ENCODE measurements at places on chromosomes 16 and 17.

DNA sequence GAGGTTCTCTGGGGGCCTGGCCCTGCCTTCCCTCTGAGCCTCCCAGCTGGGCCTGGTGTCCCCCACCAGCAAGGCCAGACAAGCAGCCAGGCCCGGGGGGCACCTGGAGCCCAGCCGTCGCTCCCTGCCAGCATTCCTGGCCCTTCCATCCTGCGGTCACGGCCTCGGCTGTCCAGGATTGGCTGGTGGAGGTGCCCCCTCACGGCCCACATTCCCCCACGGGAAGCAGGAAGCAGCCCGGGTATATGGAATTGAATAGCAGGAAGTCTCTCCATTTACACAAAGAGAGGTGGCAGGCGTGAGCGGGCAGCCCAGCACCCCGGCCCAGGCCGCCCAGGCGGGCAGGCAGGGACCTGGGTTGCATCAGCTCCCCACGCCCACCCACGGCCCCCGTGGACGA lies 14.5 kb downstream of the TRAF7 start:
- DNase-seq: no peak

- DNase-seq: no peak
Measured at GRCh38 chr17:2685696-2686095, 25.9 kb downstream of the CLUH start.

GRCh38 chr16:84024854-84025253 lies 17.7 kb downstream of the SLC38A8 start:
- DNase-seq: no peak

GRCh38 chr17:42520540-42520951 lies 15.5 kb upstream of the NAGLU start:
- no peak for DNase-seq

DNA sequence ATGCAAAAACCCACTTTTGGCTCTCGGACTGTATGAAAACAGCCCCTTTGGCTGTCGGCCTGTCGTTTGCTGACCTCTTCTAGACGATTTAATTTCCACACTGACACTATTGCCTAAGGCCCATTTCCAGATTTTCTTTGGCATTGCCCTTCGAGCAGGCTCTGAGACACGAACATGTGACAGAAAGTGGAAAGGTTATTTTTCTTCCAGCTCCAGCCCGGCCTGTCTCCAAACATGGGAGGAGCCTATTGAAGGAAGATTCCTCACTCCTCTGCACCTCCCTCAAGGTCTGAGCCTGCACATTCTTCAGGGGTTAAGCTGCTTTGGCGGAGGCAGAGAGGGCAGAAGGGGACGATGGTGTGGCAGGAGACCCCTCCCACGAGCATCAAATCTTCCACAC lies 85.9 kb upstream of the FOXF1 start:
- DNase-seq: no peak

DNA sequence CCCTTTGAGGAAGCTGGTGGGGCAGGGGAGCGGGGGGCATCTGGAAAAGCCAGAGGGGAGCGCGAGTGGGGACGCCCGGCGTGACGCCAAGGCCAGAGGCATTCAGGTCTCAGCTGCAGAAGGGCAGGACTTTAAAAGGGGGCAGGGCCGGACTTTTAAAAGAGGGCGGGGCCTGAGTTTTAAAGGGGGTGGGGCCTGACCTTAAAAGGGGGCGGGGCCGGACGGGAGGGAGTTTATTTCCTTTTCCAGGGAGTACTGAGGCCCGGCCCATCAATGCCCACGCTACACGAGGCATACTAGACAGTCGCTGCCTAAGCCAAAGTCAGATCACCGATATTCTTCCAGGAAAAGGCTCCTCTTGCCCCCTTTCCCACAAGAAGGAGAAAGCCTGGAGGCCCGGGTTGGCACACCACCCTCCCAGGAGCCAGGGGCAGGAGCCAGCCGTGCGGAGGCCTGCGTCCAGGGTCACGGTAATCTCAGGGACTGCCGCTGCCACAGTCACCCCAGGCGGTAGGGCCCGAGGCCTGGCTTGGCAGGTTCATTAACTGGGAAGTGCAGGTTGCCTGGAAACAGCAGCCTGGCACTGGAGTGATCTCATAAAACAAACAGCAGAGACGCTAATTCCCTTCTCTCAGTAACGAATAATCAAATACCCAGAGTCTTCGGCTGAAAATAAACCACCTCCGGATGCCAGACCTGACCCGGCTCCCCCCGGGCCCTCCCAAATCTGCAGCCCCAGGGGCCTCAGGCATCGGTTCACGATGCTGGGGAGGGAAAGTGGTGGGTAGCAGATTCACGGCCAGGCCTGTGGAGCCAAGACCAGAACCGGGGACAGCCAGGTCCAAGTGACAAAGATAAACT lies 90.7 kb downstream of the TIMM22 start:
- DNase-seq: no peak

DNA sequence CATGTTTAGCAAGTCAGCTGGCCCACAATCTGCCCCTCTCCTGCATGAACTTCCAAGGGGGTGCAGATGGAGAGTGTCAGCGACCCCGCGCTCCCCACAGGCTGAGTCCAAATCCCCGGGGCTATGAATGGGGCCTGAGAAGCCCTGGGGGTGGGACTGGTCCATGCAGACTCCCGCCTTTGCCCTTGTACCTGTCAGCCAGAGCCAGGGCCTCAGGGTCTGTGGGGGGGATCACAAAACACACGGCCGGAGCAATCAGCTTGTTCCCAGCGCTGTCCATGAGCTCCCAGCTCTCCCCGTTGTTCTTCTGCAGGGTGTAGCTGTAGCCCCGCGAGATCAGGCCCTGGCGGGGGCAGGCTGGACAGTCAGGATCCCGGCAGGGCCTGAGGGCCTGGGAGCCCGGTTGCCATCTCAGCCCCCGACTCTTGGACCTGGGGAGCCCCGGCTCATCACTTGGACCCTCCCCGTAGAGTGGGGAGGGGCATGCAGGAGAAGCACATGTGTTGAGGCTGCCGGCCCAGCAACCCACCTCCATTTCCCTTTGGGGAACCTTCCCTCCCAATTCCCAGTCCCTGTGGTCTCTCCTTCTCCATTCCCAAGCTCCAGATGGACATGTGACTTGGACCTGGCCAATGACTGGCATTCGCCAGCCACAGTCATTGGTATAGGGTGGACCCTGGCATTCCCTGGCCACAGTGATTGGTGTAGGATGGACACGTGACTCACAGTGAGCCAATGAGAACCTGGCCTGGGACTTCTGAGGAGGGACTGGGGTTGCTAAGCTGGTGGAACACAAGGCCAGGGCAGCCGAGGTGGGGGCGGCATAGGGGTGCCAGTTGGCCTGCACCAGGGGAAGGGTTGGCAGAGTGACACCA lies 42.4 kb downstream of the PPL start:
- DNase-seq: no peak

- DNase-seq: no peak
Measured at GRCh38 chr16:683396-684070, 601 bp downstream of the JMJD8 start.

- DNase-seq: no peak
Measured at GRCh38 chr16:68921637-68922036, 78.3 kb downstream of the TANGO6 start.

- DNase-seq: no peak
Measured at GRCh38 chr16:782258-782657, 5.9 kb downstream of the RPUSD1 start.

DNA sequence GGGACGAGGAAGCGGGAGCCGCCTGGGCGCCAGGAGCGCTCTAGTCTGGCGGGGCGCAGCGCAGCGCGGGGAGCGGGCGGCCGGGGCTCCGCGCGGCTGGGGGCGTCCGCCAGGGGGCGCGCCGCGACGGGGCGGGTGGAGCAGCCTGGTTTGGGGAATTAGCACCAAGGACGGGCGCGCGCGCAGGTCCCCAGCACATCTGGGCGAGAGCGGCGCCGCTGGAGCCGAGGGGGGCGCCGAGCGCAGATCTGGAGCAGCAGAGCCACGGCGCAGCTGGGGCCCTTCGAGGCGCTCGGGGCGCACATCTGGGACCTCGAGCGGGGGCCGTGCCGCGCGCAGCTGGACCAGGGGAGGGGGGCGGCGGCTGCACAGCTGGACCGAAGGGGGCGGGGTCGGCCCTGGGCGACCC lies at the start of gene NXPH3:
NXPH3 (plus strand) TSS at position 193 of the 409 bp plus-strand sequence. CDS start 349 bp downstream, outside the sequence.
- peak; percentile 72 for DNase-seq
